ENCODE measurements at places on chromosomes 2 and 18.

GRCh38 chr2:157463002-157463401 lies 19.1 kb upstream of the CYTIP start:
- DNase-seq, result no peak

GRCh38 chr2:106185475-106186184 lies 8.5 kb downstream of the UXS1 start:
- no peak for DNase-seq

DNA sequence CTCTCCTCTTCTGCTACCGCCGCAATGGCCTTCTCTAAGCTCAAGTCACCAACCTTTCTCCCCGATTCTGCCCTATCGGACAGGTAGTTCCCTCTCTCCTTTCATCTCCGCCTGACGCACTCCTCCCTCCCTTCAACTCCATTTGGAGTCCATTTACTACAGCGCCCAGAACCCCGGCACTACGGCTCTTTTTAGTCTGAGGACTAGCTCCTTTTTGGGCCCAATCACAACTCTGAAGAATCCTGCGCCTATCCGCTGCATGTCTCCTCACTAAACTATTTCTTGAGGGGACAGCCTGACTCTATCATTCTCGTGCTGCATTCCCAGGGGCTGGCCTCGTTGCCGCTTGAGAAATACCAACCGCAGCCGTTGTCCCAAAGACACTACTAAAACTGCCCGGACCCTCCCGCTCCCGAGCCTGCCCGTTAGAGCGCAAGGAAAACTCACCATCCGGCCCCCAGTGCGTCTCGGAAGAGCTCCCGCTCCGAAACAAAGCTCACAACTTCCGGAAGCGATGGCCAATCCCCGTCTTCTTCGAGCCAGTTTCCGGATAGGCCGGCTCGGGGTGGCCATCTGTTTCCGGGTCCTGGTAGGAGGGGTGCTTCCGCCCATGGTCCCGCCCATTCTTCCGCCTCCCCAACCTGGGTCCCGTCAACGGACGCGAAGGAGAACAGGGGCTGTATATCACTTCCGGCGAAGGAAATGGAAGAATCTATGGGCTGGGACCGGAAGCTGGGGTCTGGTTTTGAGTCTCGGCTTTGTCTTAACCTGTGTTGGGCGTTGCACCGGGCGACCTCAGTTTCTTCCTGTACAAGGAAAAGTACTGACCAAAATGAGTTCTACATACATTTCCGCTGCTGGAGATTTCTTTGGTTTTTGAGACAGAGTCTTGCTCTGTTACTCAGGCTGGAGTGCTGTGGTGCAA lies at the start of gene TPRKB:
TSS of gene TPRKB (minus strand) at position 491 of the 925 bp plus-strand sequence. CDS start 2,776 bp downstream, outside the sequence.
- DNase-seq, result peak; percentile 91

- DNase-seq, result no peak
These were observed 87.6 kb upstream of the FAM110C start for GRCh38 chr2:133675-134593.

GRCh38 chr2:18172607-18173006 lies 294.1 kb downstream of the KCNS3 start:
- DNase-seq, result no peak

DNA sequence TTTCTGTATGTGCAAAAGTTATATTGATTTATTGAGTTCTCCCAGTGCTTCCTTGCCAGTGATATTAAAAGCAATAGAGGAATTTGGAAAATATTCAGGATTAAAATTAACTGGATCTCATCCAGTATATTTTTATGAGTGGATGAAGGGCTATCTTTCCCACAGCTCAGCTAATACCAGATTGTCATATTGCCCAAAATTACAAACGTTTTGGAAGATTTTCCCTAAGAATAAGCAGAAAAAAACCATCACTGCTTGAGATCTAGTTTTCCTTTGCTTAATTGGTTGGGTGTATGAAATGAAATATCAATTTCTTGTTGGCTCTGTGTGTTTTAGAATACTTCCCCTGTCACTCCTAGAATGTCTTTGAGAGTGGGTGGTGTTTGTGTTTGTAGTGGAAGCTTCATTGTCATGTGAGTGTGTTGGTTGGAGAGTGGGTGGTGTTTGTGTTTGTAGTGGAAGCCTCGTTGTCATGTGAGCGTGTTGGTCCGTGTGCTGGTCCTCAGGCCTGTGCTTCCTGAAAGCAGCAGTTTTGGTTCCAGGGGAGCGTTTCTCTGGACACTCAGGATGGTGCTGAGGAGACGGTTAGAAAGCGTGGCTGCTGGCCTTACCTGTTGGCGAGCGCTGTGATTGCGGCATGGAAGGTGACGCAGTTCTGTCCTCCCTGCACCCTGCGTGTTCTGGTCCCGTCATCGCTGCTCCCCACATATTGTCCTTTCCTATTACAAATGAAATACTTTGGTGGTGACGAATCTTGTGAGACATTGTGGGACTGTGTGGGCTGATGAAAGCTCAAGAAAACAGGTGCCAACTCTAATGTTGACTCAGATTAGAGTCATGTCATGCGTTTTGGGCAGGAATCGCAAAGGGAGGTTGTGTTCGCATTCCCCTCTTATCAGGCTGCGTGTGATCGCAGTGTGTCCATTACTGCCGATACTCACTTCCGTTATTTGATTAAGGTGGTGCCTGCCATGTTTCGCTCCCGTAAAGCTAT lies 12.4 kb downstream of the ASB1 start:
- no peak for DNase-seq

- DNase-seq, result no peak
These were observed 15.6 kb downstream of the SLC39A10 start for GRCh38 chr2:195672674-195673073.

- DNase-seq, result no peak
These were observed 463.1 kb upstream of the HS6ST1 start for GRCh38 chr2:128781585-128782385.

- DNase-seq, result no peak
These were observed 11.9 kb downstream of the WDR43 start for GRCh38 chr2:28906376-28906775.

- no peak for DNase-seq
These were observed 164.4 kb downstream of the UPP2 start for GRCh38 chr2:158266111-158266510.

GRCh38 chr18:23231340-23232021 lies 96.2 kb downstream of the CABLES1 start:
- no peak for DNase-seq

DNA sequence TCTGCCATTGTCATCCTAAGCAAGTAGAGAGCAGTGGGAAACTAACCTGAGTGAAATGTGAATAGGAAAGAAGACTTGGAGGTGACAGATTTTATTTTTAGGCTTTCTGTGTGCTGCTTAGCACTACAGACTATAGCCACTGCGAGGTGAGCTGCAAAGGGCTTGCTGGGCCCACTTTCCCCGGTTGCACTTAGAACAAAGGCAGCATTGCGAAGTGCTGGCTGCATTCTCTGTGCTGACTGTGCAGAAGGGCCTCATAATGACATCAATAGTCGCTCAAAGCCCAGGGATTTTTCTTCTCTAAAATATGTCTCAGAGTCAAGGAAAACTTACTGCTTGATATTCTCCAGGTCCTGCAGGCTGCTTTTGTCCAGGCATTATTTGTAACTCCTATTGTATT lies 592.1 kb downstream of the TDRD15 start:
- no peak for DNase-seq

DNA sequence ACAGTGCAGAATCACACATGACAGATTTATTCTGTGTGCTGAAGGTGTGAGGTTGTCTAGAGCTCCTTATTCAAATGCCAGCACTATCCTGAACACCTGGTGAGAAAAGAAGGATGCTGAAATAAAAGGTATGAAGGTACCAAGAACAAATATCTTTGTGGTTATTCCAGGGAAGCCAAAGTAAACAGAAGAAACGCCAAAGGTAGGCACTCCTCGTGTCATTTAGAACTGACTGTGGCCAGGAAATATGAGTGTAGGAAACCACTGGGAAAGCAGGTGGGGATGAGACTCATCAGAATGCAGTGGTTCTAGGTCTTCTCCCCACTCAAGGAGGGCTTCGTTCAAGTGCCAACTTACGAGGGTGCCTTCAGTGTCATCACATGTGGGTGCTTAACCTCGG lies 80.8 kb downstream of the KIF5C start:
- DNase-seq, result no peak

- no peak for DNase-seq
These were observed 186.4 kb downstream of the MREG start for GRCh38 chr2:215826838-215827441.

DNA sequence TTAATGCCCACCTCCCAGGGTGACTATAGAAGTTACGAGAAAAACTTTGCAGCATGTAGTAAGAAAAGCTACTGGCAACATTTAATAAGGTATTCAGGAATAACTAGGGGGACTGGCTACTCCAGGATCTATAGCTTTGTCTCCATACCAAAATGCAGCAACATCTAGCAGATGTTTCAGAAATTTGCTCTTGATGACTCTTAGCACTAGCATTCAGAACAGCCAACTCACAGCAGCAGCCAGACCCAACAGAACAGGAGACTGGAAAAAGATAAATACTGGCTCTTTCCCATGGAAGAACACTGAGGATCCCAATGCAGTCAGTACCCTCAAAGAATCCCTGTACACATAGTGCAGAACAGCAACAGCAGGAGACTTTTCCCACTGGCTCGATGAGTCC lies 105.0 kb downstream of the PRKRA start:
- DNase-seq, result no peak

- no peak for DNase-seq
These were observed 255.8 kb downstream of the FBXO15 start for GRCh38 chr18:73891572-73892421.

GRCh38 chr2:33136566-33136965 lies 189.8 kb downstream of the LTBP1 start:
- DNase-seq, result no peak

GRCh38 chr2:220279372-220279771 lies 651.9 kb downstream of the SLC4A3 start:
- no peak for DNase-seq

DNA sequence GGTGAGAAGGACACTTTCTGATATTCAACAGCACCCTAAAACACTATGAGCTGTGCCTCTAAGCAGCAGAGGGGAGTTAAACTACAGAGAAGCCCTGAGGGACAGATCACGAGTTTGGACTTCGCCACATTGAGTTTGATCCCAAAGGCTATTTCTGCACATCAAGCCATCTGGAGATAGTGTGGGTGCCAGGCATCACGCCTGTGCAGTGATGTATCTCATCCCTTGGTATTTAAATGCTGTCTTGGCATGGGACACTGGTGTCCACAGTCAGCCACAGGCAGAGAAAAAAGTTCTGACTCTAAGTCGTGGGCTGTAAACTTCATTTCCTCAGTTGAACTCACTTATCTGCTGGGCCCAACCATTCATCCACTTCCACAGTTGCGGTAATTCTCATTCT lies 742.3 kb upstream of the CELF4 start:
- no peak for DNase-seq

DNA sequence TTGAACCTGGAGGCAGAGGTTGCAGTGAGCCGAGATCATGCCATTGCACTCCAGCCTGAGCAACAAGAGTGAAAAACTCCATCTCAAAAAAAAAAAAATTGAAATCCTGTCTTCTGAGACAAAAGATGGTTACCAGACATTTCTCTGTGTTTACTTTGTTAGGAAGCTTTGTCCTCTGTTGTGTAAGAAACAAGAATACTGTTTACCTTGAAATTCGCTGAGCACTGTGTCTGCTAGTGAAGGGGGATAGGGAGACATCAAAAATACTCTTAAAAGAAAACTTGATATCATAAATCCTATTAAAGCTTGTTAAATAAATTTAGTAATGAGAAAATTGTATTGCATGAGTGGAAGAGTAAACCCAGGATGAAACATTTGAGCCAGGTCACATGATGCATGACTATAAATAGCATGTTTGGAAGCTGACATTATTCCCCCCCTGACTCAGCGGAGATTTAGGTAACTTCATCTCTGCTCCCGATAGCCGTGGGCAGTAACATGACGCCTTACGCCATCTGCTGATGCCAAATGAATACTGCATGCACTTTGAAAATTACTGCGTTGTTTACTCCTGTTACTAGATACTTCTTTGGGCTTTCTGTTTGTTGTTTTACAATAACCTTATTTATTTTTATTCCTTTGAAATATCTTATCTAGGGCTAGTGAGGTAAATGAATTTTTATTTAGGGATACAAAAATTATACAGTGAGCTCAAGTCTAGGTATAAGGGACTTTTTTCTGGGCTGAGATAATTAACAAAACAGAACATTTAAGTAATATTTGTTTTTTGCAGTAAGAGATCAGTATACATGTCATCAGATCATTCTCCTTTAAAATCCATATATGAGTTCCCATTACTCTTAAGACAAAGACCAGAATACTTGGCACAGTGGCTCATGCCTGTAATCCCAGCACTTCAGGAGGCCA lies 134.9 kb downstream of the MAP3K20 start:
- DNase-seq, result peak; percentile 45

- no peak for DNase-seq
These were observed 766.4 kb upstream of the ID2 start for GRCh38 chr2:7915302-7916091.

DNA sequence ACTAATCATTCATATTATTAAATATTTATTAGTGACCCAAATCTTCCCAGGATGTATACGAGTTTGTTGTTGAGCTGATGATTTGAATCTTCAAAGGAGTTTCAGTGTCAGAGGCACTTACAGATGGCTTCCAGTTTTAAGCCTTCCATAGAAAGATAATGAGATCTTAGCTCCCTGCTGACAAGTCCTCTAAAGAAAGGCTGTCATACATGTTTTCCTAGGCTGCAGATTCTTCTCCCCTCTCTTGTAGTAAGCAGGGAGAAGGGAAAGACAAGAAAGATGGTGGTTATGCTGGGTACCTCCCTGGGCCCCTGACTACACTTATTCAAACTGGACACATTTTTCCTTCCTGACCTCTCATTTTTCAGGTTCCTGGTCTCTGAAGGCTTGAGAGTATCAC lies 8.1 kb upstream of the GAREM1 start:
- no peak for DNase-seq

GRCh38 chr2:111664275-111664850 lies 219.6 kb downstream of the ANAPC1 start:
- DNase-seq, result no peak

- no peak for DNase-seq
These were observed 24.2 kb upstream of the CPO start for GRCh38 chr2:206915121-206915520.

DNA sequence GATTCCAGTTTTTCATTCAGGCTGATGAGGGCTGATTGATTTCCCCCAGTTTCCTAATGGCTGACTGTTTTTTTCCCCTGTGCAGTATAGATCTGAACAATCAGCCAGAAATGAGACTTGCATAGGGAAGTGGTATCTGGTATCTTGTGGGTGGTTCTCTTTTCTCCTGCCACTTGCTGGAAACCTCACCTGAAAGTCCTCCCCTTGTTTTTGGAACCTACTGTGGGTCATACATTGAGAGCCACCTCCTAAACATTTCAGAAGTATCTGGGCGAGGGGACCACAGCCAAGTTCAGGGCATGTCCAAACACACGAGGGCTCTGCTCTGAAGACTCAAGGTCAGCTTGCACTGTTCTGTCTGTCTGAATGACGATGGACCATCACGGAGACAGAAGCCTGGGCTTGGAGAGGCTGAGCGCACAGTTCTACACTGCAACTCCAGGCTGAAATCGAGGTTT lies 19.3 kb downstream of the ALPK2 start:
- no peak for DNase-seq

Measured in NCI-H1092 (cell line).